ENCODE measurements at places on chromosomes 3 and 15.
A peak's percentile ranks its signal among the peaks of the same experiment; 100 is the strongest.

- DNase-seq = no peak
These were observed 242.5 kb downstream of the GBE1 start for GRCh38 chr3:81518945-81519344.

- DNase-seq = no peak
These were observed 794.9 kb downstream of the NTRK3 start for GRCh38 chr15:87461631-87462030.

DNA sequence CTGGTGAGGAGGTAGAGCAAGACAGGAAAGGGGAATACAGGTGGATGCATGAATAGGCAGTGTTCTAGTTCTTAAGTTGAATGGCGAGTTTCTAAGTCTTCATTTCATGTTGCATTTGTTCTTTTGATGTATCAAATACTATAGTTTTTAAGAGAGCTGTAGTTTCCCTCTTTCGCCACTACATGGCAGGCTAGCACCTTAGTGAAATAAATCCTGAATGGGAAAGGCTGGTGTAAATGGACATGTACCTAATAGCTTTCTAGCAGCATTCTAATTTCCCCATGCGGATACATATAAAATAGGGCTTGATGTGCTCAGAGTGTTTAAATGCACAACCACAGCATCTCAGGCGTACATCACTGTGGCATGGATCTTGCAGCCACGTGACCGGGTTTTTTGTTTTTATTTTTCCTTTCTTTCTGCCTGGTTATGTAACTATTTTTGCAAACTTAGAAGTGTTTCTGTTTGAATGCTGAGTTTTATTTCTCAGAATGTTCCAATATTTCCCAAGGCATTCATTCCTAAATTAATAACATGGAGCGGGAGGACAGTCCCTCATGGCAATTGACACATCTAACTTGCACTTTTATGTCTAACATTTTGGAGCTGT is 23.5 kb upstream of the CLN6 start:
- peak; percentile 59 for DNase-seq

DNA sequence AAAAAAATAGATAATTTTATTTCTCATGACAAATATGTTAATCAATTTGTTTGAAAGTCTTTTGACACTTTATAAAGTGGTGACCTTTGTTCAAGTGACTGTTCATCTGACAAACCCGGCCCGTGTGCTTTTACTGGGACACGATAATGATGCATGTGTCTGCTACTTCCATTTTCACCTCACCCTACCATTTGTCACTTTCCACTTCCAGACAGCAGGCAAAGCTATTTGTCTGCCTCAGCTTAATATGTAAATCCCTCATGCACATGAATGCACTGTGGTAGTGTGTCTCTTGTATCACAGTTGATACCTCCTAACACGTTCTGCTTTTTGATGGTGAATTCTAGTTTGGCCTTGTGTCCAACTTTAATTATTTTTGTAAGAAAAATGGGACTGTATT is 204.3 kb downstream of the BBX start:
- DNase-seq = no peak

- DNase-seq = no peak
These were observed 192.4 kb upstream of the IGF1R start for GRCh38 chr15:98455904-98456303.

Data from NCI-H187 (cell line).